ENCODE measurements at places on chromosomes 16 and 17. TPM values are rescaled to one million over a fixed set of nuclear protein-coding genes. Genes with fewer than 3 reads are reported as not detected.

The SLC2A4 gene
- 2.0 TPM for total RNA-seq

The PIRT gene
- 0.26 TPM for total RNA-seq

The KRTAP17-1 gene
- total RNA-seq, result not detected

The NUFIP2 gene
- total RNA-seq, result 47.1 TPM

The TBX21 gene
- total RNA-seq, result 2.0 TPM

The EFNB3 gene
- total RNA-seq, result 4.1 TPM

- DNase-seq, result peak; percentile 79
Observed at GRCh38 chr17:47733047-47733673, at the start of gene TBX21. Gene TBX21, plus strand, starts transcription at chr17:47733236. Its CDS starts 219 bp downstream, at chr17:47733455.

- DNase-seq, result no peak
Observed at GRCh38 chr17:64158831-64159590, 29.1 kb upstream of the ERN1 start.

DNA sequence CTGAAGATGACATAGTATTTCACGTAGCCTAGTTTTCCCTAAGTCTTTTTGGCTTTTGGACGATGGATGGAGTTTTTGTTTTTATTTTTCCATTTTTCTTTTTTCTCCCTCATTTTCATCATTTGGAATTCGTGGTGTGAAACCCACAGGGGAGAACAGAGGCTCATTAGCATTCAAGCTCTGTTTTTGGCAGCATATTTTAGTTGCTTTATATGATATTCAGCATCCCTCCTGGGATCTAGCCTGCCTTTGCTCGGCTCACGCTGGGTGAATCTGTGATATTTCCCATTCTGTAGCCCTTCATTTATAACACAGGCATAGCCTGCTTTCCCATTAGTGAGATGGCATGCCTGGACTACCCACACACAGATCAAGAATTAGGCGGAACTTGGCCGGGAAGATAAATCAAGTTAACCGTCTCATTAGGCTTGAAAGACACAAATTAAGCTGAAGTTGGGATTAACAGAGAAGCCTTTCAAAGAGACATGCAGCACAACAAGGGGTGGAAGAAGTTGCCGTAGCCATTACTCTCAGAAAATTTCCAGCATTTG lies 20.1 kb upstream of the CLEC19A start:
- DNase-seq, result no peak

DNA sequence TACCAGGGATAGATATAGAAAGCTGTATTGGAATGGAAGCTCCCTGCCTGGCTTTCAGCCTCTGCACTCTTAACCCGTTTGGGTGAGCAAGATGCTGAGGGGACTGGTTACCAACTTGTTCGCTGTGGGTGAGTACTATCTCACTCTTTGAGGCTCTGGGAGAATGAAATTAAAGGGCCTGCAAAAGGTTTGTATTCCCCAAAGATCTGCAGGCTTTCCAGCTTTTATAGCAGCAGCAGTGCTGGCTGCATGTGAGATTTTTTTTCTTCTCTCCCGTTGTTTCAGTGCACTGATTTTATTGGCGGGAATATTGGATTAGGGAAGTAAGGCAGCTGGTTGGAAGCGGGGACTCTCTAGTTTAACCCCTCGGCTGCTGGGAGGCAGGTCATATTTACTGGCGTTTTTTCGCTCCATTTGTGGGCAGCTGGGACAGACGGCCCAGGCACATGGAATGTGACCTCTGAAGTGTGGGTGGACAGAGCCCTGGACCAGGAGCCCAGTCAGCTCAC lies 30.9 kb downstream of the C17orf75 start:
- peak; percentile 78 for DNase-seq

GRCh38 chr17:77126519-77126918 lies 14.2 kb upstream of the SEC14L1 start:
- DNase-seq, result peak; percentile 42

DNA sequence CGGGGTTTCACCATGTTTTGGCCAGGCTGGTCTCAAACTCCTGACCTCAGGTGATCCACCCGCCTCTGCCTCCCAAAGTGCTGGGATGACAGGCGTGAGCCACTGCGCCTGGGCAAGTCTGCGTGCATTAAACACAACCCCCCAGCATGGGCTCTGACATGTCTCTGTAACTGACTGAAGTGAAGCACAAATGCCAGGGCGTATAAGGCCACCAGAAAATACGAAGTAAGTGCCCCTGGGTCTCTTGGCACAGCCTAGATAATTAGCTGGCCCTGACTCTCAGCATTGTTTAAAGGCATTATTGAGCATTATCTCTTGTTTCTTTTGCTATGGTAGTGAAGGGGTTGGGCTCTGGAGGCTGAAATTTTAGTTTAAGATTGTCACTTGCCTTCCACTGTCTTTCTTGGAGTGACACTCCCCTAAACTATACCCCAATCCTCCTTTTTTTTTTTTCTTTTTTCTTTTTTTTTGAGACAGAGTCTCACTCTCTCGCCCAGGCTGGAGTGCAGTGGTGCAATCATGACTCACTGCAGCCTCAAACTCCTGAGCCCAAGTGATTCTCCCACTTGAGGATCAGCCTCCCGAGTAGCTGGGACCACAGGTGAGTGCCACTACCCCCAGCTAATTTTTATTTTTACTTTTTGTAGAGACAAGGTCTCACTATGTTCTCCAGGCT lies 8.2 kb upstream of the SEC14L1 start:
- no peak for DNase-seq

GRCh38 chr17:17985555-17985954 lies 12.9 kb downstream of the DRC3 start:
- DNase-seq, result no peak

GRCh38 chr16:1341495-1342420 lies 8.3 kb downstream of the BAIAP3 start:
- no peak for DNase-seq

DNA sequence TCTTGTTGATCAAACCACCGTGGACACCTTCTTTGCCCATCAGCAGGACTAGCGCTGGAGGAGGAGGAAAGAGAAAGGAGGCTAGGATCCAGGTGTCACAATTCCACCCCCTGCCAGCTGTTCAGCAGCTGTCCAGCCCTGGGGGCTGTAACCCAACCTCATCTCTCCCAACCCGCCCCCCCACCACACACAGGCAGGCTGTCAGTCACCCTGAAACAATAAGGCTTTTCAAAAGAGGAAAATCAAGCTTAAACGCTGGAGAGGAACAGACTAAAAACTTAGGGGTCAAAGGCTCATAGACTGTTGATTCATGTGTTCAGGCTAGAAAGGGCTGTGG lies 2.4 kb downstream of the PFN1 start:
- DNase-seq, result no peak

DNA sequence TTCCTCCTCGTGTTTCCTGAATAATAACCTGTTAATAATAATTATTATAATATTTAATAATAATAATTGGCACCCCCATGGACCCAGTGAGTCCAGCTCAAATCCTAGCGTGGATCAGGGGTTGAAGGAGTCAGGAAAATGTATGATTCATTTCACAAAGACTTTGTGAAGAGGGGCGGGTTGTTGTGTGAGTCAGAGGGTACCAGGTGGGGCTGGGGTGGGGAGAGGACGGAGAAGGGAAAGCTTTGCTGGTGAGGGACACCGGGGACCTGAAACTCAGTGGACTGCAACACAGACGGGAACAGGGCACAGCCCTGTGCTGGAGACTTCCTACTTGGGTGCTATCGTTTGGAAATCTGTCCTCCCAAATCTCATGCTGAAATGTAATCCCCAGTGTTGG lies 3.1 kb upstream of the ADORA2B start:
- no peak for DNase-seq

GRCh38 chr16:50304467-50305440 lies 38.4 kb downstream of the ADCY7 start:
- no peak for DNase-seq

GRCh38 chr16:25371342-25371741 lies 113.7 kb upstream of the ZKSCAN2 start:
- DNase-seq, result no peak

DNA sequence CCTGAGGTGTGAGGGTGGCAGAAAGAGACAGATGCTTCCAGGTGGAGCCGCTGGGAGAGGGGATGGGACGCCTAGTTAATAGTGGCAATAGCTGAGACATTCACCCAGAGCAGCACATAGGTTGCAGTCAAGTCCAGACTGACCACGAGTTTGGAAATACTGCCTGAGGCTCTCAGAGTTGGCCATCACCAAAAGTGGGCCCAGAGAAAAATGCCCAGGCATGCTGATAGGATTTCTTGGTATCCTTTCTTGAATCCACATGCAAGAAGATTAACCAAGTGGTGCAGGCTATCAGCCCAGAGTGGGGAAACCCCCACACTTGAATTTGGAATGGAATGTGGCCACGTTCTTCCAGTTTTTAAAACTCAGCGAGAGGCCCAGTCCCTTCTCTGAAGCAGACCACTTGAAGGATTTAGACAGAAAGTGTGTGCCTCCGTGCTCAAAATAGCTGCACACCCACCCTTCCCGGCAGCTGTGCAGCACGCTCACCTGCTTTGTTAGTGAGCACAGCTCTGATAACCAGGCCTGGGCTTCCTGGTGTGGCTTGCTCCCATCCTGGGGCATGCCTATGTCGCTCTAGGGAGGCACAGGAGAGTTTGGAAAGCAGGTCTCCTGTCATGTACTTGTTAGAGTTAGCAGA lies 35.7 kb downstream of the PLD6 start:
- peak; percentile 44 for DNase-seq

- DNase-seq, result peak; percentile 18
Observed at GRCh38 chr16:77898671-77899211, 110.4 kb downstream of the VAT1L start.

- DNase-seq, result no peak
Observed at GRCh38 chr17:67035131-67036083, 8.9 kb upstream of the CACNG1 start.

DNA sequence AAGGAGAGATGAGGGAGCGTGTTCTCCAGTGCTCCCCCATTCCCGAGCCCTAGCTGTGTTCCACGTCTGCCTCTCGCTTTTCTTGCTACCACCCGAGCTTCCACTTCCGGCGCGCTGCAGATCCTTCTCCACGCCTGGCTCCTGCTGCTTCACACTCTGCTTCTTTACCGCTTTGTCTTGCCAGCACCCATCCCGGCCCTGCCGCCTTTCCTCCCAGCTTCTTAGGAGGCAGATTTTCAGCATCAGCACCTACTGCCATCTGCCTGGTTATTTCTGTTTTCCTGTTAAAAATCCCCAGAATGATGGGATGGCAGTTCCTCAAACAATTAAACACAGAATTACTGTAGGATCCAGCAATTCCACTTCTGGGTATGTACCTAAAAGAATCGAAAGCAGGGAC lies 64.7 kb downstream of the ELAC2 start:
- DNase-seq, result no peak

GRCh38 chr17:64401941-64402340 lies 11.3 kb upstream of the PECAM1 start:
- no peak for DNase-seq

GRCh38 chr16:23408823-23409298 lies 44.1 kb downstream of the COG7 start:
- DNase-seq, result no peak

- no peak for DNase-seq
Observed at GRCh38 chr17:57466017-57466471, 209.7 kb downstream of the MSI2 start.

GRCh38 chr17:79242873-79243602 lies 168.4 kb downstream of the ENGASE start:
- DNase-seq, result no peak

DNA sequence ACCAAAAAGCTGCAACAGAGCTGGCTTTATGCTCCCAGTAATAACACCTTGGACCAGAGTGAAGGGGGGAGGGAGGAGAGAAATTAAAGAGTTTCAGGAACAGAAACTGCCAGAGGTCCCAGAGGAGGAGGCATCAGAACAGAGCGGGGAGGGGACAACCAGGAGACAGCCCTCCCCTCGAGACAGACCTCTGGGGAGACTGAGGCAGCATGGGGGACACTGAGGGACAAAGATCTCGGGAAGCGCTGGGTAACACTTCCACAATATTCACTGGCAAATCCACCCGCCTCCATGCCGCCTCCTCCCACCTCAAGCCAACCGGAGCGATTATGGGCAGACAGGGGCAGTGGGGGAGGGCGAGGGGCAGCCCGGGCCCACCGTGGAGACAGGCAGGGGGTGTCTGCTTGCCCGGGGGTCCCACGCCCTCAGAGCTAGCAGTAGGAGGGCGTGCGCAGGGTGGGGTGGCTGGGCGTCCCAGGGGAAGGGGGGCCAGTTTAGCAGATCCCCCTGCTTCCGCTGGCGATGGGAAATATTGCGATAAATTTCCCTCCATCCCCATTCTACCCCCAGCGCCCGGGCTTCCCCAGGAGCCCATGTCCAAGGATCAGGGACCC lies 1.2 kb downstream of the PCGF2 start:
- DNase-seq, result no peak

DNA sequence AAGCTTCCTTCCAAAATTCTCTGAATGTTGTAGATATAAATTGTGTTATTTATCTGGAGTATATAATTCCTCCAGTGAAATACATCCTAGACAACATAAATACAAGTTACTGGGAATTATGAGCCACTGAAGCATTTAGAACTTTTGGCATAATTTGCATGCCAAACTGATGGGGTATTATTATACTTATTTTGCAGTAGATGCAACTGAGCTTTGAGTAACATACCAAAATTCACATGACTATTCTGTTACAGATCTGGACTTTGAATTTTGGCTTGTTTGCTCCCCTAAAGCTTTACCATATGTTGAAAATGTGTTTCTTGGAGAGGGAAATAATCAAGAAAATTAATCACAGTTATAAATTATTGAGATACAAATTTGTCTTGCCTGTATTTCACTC lies 372.5 kb downstream of the CDH11 start:
- no peak for DNase-seq

DNA sequence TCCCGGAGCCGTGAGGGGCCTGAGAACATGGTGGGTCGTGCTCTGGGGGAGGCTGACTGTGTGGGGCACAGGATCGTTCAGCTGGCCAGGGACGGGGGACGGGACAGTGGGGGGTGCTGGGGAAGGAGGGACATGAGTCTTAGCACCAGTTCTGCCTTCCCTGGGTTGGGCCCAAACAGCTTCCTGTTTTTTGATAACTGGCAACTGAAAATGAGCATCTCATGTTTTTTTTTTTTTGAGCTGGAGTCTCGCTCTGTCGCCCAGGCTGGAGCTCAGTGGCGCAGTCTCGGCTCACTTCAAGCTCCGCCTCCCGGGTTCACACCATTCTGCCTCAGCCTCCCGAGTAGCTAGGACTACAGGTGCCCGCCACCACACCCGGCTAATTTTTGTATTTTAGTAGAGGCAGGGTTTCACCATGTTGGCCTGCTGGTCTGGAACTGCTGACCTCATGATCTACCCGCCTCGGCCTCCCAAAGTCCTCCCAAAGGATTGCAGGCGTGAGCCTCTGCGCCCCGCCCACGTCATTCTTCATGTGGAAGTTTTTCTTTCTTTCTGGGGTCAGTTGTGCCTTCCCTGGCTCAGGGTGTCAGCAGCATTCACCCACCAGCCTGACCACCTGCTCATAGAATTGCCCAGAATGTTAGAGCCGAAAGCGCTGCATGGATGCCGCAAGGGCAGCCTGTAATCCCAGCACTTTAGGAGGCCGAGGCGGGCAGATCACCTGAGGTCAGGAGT lies 6.4 kb downstream of the ASPSCR1 start:
- DNase-seq, result no peak

DNA sequence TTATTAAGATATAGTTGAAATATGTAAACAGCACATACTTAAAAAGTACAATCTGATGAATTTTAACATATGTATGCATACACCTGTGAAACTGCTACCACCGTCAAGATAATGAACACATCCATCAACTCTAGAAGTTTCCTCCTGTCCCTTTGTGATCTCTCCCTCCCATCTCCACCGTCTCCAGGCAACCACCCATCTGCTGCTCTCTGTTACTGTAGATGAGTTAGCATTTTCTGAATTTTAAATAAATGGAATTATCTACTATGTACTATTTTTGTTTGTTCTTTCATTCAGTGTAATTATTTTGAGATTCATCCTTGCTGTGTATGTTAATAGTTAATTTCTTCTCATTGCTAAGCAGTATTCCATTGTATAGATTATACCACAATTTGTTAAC lies 40.2 kb upstream of the SMPD3 start:
- DNase-seq, result no peak
